Stimulated activated CD4-positive, alpha-beta T cell treated with anti-CD3 and anti-CD28 coated beads, Interleukin-15, amount 100 ng/mL, for 24 hours (primary cell): ENCODE measurements at places on chromosomes 13 and 19.

DNA sequence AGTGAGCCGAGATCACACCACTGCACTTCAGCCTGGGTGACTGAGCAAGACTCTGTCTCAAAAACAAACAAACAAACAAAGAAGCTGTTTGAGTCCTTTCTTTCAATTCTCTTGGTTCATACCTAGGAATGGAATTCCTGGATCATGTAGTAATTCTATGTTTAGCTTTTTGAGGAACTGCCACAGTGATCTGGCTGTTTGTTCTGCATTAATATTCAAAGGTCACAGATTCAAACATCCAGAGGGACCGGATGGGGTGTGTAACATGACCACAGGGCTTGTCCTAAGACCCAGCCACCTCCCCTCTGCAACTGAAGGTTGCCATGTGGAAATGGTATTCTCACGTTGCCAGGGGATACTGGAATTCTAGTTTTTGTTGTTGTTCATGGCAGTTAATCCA is 10.2 kb downstream of the COLGALT1 start:
- DNase-seq, result no peak

- DNase-seq, result no peak
These were observed 165.7 kb upstream of the KL start for GRCh38 chr13:32850316-32851052.

GRCh38 chr13:82565201-82565600 is 1317.1 kb downstream of the SLITRK1 start:
- DNase-seq, result no peak

- no peak for DNase-seq
These were observed 646.3 kb upstream of the SLITRK1 start for GRCh38 chr13:84528408-84529070.

DNA sequence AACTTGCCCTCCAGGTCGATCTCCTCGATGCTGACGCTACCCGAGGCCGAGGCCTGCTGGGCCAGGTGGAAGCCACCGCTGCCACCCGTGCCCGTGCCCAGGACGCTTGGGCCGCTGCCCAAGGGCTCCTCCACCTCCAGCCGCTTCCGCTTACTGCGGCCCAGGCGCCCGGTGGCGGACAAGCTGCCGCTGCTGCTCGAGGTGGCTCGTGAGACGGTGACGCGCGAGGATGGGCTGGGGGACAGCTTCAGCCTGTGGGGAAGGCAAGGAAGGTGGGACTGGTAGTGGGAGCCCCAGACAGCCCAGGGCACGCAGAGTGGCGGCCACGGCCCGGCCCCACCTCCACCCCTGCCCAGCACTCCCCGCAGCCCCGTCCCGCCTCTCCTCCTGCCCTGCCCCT is 6.5 kb upstream of the TIMM13 start:
- no peak for DNase-seq

- no peak for DNase-seq
These were observed 11.3 kb upstream of the CACNG8 start for GRCh38 chr19:53951436-53951835.

DNA sequence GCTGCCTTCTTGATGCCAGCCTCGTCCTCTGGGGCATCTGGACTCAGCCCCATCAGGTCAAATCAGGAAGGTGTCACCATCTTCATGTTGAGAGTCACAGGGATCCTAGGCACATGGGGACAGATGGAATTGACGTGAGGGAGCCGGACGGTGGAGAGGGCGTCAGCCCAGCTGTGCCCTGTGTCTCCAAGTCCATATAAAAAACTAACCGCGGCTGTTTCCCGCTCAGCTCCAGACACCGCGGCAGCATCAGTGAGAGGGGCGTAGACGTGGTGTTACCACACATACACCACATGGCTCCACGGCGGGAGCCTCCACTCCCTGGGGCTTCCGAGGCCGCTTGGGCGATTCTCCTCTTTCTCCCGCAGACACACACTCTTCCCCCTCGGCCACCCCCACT is 5.6 kb upstream of the PRR36 start:
- no peak for DNase-seq

- no peak for DNase-seq
These were observed 28.1 kb downstream of the MYO16 start for GRCh38 chr13:108657519-108657918.

GRCh38 chr19:18044825-18045304 is 36.9 kb downstream of the ARRDC2 start:
- DNase-seq, result peak; percentile 94

- DNase-seq, result no peak
These were observed 39.6 kb downstream of the C1QTNF9 start for GRCh38 chr13:24348797-24349515.

DNA sequence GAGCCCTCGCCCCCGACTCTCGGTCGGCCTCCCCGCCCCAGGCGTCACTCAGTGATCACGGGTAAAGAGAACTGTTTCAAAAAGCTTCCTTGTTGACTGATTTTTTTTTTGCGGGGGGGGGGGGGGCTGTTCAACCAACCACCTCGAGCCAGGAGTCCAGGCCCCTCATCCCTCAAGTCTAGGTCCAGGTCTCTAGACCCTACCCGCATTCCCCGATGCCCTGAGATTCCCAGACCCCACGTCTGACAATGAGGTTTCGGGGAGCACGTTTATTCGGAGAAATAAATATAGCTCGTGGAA is 4.3 kb downstream of the HRC start:
- no peak for DNase-seq

- DNase-seq, result no peak
These were observed 99.9 kb downstream of the COL4A2 start for GRCh38 chr13:110407021-110407420.

DNA sequence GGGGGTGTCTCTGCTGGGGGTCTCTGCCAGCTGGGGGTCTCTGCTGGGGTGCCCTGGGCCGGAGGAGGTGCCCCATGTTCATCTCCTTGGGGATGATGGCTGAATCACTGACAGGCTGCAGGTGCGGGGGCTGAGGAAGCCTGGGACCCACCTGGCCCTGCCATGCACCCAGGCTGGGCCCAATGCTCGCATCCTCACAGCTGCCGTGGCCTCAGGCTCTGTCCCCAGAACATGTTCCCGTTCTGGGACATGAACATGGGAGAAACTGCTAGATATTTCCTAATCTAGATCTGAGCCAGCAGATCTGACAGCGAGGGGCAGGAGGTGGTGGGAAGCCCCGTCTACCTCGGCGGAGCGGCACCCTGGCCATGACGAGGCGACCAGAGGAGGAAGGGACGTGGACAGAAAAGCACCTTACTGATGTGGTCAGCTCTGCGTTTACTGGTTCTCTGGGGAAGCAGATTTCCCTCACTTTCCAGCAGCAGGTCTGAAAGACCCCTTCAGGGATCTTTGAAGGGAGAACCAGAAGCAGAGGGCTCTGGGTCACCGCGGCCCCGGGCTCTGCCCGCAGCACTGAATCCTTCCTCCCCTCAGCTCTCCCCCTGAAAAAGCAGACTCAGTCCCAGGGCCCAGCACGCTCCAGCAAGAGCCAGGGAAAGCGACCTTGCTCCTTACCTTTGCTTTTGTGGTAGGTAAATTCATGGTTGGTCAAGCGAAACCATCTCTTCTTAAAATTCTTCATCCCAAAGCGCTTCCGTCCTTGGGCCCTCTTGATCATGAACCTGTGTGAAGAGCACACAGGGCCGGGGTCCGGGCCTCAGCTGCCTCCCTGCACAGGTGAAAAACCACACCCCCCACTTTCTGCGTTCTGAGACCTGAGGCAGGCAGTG is 26.5 kb upstream of the C13orf46 start:
- DNase-seq, result no peak

- DNase-seq, result no peak
These were observed 96.2 kb downstream of the LHFPL6 start for GRCh38 chr13:39506559-39507390.

GRCh38 chr19:16834747-16835146 is 5.5 kb downstream of the SIN3B start:
- DNase-seq, result peak; percentile 27

GRCh38 chr13:43058318-43058674 is 34.9 kb downstream of the DNAJC15 start:
- DNase-seq, result peak; percentile 45

DNA sequence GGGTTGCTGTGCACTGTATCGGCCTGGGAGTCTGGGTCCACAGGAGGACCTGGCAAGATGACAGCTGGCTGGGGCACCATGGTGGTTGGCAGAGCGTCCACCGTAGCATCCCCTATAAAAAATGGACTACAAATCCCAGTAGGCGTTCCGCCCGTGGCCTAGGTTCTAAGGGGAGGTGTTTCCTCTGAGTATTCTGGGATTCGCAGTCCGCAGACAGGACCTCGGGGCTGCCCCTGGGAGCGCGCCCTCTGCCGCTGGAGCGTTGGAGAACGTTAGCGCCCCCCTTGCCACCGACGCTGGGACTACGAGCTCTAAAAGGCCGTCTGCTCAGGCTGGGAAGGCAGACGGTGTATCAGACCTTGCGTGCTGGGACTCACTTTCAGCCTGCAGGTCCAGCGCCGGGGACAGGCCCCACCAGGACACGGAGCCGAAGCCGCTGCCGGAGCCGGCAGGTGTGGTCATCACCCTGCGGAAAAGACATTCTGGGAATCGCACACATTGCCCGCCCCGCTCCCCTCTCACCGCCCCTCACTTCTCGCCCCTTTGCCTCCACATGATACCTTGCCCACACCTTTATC is 372 bp downstream of the DNAAF3 start:
- DNase-seq, result peak; percentile 72

DNA sequence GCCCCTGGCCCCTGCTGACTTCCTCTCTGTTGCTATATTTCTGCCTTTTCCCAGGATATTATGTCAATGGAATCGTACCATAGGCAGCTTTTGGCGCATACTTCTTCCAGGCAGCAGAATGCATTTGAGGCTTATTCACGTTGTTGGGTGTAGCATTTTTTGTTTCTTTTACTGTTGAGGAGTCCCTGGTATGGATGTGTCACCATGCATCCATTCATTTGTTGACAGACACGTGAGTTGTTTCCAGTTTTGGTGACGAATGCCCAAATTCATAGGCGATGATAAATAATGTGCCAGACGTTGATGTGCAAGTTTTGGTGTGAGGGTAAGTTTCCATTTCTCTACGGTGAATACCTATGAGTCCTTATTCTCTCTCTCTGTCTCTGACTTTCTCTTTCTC is 5.0 kb downstream of the NFILZ start:
- DNase-seq, result no peak

DNA sequence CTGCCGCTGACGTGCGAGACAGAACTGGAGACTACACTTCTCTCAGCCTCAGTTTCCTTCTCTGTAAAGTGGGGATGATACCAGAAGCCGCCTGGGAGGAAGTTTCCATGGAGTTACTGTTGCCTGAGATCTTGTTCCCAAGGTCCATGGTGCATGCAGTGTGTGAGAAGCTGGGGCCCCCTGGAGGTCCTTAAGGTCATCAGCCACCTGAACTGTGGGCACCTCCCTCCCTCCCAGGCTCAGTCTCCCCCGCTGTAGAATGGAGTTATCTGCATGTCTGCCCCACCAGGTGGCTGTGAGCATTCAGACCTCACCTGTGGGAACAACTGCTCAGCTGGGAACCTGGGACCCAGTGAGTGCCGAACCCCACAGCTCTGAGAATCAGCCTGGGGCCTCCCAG is 2.7 kb downstream of the CRX start:
- DNase-seq, result no peak

DNA sequence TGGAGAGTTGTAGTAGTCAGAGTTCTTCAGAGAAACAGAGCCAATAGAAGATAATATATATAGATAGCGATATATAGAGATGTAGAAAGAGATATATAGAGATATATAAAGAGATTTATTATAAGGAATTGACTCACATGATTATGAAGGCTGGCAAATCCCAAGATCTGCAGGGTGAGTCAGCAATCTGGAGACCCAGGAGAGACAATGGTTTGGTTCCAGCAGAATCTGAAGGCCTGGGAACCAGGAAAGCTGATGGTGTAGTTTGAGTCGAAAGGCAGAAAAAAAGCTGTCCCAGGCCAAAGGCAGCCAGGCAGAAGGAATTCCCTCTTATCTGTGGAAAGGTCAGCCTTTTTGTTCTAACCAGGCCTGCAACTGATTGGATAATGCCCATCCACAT is 194.1 kb downstream of the NUFIP1 start:
- no peak for DNase-seq

DNA sequence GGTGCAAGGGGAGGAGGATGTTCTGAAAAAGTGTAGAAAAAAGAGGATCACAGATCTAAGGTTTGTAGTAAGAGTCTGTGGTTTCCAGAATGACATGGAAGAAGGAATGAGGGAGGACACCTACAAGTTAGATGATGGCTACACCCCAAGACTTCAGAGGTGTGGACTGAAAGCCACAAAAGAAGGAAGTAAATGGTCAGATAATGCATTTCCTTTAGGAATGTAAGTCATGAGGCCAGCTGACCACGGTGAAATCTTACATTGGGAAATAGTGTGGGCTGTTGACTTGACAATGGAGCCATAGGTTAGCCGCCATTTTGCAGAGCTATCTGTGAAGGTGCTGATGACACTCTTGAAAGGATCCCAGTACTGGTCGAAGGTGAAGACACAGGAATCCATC is 25.3 kb upstream of the FBXO27 start:
- no peak for DNase-seq

GRCh38 chr19:41808663-41809566 is 12.5 kb downstream of the CEACAM3 start:
- no peak for DNase-seq

- DNase-seq, result no peak
These were observed 478.1 kb upstream of the NBEA start for GRCh38 chr13:34464011-34464410.
